HuH-7 (cell line): ENCODE measurements at places on chromosomes 7 and 10.

DNA sequence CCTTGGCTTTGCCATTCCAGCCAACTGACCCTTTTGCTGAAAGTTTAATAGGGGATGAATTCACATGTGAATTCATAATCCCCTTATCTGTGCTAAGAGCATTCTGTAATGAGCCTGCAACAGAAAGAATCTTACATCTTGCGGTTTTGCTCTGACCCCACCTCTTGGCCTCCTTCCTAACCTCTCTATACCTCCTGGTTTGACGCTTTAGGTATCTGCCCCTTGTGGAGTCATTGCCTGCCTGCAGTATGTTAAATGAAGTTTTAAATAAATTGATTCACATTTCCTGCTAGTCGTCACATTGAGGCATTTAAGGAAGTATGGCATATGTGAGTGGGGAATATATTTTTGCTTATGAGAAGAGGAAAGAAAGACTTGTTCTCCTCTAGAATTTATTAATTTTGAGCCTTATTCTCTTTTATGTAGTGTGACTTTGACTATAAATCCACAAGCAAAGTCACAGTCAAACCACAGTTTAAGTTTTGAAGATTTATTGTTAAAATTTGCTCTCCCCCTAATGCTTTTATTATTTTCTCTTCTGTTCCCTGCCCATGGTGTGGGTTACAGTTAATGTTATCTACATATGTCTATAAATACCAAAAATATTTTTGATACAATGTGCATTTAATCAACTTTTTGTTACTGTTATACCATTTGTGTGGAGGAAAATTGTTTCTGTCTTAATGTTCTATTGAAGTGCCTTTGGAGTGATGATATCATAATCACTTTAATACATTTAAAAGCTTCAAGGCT lies 60.9 kb downstream of the LRMDA start:
- no peak for DNase-seq

DNA sequence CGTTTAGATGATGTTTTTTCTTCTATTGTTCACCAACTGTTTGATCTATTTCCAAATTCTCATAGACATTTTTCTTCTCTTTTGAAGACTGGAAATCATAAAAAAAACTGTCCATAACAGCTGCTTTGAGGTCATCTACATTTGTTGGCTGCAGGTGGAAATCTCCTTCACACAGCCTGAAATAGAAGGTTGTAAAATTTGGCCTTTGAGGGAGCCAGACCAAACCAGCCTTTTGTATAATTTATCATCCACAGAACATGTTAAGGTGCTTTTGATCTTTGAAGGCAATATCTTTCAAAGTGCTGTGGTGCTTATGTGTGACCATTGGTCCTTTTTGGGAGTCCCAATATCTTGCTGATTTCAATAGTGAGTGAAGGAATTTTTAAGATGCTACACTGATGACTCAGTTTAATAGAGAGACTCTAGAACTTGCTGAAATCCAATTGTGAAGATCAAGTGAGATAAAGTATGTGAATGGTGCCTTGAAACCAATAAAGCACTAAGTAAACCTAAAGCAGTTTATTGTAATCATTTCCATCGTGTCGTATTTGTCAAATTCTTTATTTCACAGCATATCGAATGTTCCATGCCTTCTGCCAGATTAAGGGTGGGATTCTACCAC lies 5.4 kb downstream of the FERD3L start:
- DNase-seq: no peak

DNA sequence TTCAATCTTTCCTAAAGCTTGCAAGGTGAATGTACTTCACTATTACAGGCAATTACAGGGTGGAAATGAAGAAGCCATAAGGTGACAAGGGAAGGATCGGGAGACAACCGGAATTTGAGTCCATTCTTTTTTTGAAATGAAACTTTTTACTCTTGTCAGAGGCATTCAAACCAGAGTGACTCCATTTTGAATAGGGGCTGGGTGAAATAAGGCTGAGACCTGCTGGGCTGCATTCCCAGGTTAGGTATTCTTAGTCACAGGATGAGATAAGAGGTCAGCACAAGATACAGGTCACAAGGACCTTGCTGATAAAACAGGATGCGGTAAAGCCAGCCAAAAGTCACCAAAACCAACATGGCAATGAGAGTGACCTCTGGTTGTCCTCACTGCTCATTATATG lies 363.3 kb downstream of the TYW1 start:
- no peak for DNase-seq

DNA sequence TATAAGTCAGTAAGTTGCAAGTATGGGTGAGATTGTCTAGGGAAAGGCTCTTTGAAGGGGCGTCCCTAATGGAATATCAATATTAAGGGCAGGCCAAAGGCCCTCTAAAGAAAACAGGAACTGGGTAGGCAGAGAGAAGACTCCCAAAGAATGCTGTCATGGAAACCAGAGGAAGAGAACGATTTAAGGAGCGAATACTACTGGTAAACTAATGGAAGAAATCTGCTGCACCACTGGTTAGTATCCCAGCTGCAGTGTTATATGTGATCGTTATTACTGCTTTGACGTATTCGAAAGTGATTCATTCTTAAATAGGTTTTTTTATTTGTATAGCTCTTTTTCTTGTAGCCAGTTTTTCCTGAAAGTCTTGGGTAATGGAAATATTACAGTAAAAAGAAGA lies 1.3 kb downstream of the CASP2 start:
- DNase-seq: no peak

DNA sequence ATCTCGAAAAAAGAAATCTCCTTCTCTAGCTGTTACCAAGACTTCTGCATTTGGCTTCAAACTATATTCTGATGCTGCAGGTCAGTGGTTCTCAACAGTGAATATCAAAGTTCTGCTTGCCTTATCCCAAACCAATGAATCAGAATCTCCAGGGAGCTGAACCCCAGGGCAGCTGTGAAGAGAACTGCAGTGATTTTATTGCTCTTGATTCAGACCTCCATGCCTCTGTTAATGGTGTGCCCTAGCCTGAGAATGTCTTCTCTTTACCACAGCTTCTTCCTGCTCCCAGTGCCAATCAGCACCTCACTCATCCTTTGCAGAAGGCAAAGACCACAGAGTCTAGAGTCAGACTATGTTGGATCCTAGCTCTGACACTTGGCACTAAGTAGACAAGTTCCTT lies 46.2 kb upstream of the MRLN start:
- no peak for DNase-seq

- no peak for DNase-seq
Observed at GRCh38 chr7:114175125-114175524, 239.5 kb upstream of the FOXP2 start.

- peak; percentile 5 for DNase-seq
Observed at GRCh38 chr10:80861882-80862281, 324.2 kb downstream of the SH2D4B start.

DNA sequence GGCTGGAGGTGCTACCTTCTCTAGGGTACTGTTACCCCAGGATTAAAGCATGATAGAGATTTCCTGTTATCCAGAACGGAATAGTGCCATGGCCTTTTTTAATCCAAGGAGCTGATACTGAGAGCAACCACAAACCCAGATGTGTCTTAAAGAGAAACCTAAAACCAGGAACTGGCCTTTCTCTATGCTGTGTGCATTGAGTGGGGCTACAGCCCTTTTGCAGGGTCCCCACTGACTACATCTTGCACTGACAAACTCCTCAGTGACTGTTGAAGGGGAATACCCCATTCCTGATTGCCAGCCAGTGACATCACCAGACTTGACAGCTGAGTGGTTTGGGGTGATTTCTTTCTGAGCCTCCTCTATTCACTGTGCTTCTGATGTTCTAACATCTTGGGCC lies 81.9 kb upstream of the CAPZA2 start:
- no peak for DNase-seq

DNA sequence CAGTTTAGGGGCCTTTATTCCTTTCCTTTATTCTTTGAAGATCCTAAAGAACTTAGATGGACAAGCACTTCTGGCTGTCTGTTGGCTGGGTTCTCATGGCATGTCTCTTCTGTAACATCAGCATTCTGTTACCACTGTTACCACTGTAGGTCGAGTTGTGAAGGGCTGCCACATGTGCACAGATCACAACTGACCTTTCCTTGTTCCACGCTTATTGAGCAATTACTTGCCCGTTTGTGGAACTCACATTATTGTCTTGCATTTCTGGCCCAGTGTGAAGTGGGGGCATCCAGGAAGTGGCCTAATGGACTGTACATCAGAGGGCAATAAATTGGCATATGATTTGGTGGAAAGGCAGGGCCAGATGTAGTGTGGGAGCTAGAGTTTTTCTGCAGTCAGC lies 23.7 kb downstream of the GBF1 start:
- no peak for DNase-seq

DNA sequence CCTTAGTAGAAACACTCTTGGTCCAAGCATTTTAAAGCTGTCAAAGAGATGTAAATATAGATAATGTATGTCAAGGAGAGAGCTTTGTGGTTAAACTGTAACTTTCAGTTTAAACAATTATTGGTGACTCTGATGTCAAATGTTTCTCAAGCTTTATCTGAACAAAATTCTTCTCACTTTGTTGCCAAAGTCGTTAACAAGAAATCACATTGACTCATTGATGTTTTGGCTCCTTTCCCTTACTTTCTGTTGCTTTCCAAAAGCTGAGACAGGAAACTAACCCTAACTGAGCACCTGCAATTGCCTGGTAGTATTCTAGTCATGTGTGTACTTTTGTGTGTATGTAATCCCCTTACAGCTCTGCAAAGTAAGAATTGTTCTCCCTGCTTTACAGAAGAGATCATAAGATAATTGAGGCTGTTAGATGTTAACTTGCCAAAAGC lies 108.5 kb downstream of the CFTR start:
- peak; percentile 64 for DNase-seq

DNA sequence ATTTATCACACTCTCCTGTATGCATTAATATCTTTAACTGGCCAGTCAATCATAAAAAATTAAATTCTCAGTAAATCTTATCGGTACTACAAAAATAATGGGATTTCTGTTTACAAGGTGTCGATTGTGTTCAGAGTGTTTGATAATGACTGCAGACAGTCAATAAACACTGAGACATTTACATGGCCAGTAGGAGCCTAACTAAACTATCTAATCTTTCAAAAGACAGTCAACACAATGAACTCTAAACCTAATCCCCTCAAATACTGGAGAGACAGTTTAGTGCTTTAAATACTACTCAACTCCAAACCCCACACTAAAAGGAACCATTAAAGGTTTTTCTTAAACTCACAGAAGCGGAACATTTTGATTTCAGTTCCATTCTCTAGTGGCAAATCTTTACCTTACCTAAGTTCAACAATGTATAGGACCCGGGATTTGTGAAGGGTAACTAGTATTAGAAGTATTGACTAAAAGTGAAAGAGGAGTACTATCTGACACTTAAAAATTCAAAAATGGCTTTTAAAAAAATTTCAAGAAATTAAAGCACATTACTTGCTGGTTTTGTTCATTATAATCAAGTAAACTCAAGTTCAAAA lies 37.3 kb upstream of the EXOC6 start:
- no peak for DNase-seq

DNA sequence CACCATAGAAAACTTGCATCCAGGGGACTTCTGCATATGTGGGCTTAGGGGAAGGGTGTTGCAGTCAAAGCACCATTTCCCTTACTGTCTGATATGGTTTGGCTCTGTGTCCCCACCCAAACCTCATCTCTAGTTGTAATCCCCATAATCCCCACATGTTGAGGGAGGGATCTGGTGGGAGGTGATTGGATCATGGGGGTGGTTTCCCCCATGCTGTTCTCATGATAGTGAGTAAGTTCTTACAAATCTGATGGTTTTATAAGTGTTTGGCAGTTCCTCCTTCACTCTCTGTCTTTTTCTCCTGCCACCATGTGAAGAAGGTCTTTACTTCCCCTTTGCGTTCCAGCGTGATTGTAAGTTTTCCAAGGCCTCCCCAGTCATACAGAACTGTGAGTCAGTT lies 177.4 kb downstream of the ADK start:
- no peak for DNase-seq

DNA sequence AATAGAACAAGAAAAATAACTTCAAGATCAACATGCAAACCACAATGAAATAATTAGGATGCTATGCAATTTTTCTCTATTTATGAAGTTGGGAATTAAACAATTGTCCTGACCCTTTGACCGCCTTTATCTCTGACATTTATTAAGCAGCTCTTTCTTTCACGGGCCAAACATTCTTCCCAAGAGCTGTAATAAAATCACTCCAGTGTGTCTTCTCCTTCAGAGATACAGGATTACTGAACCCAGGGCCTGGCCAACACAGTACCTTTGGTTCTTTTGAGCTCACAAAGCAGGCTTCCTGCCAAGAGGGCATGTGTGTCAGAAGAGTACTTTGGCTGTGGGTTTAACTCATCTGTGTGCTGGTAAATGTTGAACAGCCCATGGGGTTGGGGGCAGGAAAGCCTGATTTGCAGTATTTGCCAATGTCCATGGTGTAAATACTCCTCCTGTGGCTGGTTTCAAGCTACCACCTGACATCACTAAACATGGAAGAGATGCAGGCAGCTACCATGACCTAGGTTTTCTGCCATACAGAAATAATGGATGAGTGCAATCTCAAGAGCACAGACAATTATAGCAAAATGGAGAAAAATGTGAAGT lies 121.7 kb downstream of the FANK1 start:
- no peak for DNase-seq

- DNase-seq: peak; percentile 62
Observed at GRCh38 chr10:80599424-80599847, 61.7 kb downstream of the SH2D4B start.

- no peak for DNase-seq
Observed at GRCh38 chr7:92631850-92632487, 41.8 kb upstream of the FAM133B start.

GRCh38 chr7:153638821-153639435 lies 413.3 kb upstream of the DPP6 start:
- no peak for DNase-seq

- no peak for DNase-seq
Observed at GRCh38 chr7:77335581-77335980, 80.6 kb downstream of the GSAP start.

DNA sequence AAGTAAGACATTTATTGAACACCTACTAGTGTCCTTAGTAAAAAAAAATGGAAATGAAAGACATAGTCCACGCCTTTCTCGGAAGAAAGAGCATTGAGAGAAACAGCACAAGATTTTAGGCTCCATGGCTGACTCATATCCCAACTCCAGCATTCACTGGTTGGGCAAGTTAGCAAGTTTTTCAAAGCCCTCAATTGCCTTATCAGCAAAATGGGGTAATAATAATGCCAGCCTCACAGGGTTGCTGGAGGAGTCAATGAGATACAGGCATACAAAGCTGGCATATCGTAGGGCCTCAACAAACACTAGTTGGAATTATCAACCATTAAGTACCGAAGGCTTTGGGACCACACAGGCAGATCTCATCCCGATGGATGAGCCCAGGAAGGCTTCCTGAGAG lies 4.0 kb downstream of the HSPA12A start:
- no peak for DNase-seq

GRCh38 chr10:66538371-66538770 lies 387.5 kb upstream of the LRRTM3 start:
- no peak for DNase-seq

GRCh38 chr10:57959318-57960006 lies 308.2 kb downstream of the IPMK start:
- peak; percentile 3 for DNase-seq

DNA sequence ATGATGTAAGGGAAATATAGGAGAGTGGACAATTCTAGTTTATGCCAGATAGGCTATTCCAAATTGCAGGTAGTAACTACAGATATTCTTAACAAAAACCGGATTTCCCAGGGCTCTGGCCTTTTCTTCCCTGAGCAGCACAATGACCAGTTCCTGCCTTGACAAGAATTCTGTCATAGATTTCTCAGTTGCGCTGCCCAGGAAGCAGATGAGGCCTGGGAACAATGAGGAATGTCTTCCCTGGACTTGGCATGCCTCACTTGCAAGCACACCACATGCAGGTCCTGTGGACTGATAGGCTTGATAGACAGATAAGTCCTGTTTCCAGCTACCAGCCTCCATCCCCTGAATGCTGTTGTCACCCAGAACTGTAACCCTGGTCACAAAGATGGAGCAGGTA lies 174.5 kb upstream of the PRSS58 start:
- no peak for DNase-seq
